ENCODE measurements at places on chromosomes 13 and 19.

DNA sequence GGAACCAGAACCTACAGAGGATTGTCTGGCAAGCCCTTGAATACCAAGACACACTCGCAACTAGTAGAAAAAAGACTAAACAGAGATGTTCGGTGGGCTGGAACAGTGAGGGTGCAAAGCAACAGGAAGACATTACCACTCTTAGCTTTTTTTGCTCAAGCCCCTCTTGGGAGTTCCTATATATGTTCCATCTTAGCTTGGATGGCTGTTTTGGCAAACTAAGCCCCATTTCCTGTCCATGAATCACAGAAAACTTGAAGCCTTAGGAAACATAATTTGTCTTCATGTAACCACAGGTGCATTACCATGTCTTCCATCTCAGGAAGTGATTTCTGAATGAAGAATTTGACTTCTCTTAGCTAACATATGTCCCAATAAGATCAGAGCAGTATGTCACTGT is 446.3 kb downstream of the OLFM4 start:
- no peak for DNase-seq

- no peak for DNase-seq
Observed at GRCh38 chr13:106804991-106805390, 237.1 kb upstream of the ARGLU1 start.

- DNase-seq, result no peak
Observed at GRCh38 chr13:99961636-99962035, 9.9 kb downstream of the ZIC5 start.

GRCh38 chr19:718991-719512 is 10.3 kb downstream of the PALM start:
- peak; percentile 80 for DNase-seq

GRCh38 chr19:15507068-15508034 is 974 bp upstream of the CYP4F22 start:
- DNase-seq, result no peak

GRCh38 chr19:14416817-14417231 is 2.3 kb downstream of the DDX39A start:
- peak; percentile 41 for DNase-seq

GRCh38 chr19:1970003-1970805 is 29.2 kb downstream of the CSNK1G2 start:
- no peak for DNase-seq

- DNase-seq, result no peak
Observed at GRCh38 chr13:65710514-65710913, 1519.6 kb downstream of the PCDH9 start.

GRCh38 chr13:75194717-75195462 is 287.1 kb downstream of the TBC1D4 start:
- peak; percentile 33 for DNase-seq

- no peak for DNase-seq
Observed at GRCh38 chr13:74068471-74068870, 65.7 kb downstream of the KLF12 start.

GRCh38 chr19:31173991-31174390 is 175.2 kb downstream of the TSHZ3 start:
- no peak for DNase-seq

- no peak for DNase-seq
Observed at GRCh38 chr13:37273836-37274235, 168.4 kb upstream of the CSNK1A1L start.

DNA sequence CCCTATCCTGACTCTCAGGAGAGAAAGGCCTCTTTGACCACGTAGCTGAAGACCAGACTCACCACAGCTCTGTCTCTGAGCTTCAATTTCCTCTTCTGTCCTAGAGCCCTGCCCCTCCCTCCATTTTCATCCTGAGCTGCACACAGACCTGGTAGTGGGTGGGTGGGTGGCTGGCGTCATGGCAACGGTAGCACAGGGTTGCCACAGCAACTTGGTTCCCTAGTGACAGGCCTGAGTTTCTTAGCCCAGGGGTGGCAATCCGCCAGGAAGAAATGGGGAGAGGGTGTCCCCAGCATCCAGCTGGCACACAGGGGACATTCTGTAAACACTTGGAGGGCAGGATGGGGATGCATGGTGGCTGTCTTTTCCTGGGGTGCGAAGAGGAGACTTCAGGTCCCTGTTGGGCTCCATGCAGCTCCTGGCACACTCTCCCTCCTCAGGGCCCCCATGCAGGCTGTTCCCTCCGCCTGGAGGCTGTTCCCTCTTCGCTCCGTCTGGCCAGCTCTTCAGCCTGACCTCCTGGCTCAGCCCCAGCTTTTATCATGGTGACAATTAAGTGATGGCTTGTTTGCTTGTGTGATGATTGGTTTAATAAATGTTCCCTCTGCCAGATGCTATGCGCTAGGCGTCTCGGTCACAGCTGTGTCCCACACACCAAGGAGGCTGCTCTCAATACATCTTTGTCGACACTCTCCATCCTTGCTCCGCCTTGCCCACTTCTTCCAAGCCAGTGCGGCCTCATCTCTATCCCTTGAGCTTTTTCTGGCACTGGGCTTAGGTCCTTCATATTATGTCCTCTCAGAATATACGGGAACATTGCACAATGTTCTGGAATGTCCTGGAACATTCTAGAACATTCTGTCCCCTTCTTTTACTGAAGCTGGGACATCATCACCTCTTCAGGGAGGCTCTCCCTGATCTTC is 7.4 kb upstream of the KLHL26 start:
- DNase-seq, result no peak

- no peak for DNase-seq
Observed at GRCh38 chr13:72208112-72208645, 341.2 kb upstream of the DACH1 start.

DNA sequence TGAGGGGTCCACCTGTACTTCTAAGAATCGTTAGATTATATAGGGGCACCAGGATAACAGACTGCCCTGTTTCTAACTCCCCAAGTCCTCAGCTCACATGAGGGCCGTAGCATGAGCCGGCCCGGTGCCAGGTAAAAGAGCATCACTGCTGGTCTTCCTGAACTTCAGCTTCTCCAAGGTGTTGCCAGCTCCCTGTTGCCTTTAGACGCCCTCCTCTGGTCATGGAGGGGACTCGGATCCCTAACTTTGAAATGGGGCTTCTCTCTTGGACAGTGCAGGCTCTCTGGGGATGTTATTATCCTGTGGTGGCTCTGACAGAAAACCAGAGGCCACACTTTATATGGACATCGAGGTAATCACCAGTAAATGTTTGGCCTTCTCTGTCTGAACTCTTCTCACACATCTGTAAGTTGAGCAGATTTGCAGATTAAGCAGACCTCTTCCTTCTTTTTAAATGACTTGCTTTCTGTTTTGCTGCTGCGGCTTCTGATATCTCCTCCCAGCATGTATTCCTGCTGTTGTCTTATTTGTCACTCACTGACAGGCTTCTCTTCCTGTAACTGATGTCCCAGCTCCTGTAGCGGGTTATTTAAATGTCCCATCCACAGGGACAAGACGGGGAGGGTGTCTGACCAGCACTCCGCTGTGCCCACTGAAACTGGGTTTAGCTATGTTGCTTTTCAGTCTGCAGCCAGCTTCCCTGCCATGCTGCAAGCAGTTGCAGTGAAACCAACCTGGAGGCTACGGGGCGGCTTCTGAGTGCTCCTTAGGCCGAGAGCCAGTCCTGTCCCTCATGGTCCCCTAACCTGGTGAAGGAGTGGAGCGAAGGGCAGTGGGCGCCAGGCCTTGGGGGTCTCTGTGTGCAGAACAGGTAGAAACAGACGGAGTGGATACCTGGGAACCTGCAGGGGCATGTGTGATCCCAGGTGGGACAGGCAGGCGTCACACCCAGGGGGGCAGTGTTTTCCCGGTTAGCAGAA is 39.2 kb downstream of the TSSK6 start:
- DNase-seq, result peak; percentile 52

DNA sequence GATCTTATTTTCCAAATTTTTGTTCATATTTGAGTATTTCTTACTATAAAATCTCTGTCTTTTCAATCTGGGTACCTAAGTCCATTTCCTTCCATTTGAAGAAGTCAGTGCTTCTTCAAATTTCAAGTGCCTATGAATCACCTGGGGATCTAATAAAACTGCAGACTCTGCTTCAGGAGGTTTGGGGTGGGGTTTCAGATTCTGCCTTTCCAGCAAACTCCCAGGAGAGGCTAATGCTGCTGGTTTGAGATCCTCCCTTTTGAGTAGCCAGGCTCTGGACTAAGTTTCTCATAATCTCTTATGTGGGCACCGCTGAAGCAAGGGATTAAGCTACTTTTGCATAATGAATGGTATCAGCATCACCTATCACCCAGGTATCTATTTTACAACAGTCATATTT is 242.4 kb downstream of the RGCC start:
- no peak for DNase-seq

DNA sequence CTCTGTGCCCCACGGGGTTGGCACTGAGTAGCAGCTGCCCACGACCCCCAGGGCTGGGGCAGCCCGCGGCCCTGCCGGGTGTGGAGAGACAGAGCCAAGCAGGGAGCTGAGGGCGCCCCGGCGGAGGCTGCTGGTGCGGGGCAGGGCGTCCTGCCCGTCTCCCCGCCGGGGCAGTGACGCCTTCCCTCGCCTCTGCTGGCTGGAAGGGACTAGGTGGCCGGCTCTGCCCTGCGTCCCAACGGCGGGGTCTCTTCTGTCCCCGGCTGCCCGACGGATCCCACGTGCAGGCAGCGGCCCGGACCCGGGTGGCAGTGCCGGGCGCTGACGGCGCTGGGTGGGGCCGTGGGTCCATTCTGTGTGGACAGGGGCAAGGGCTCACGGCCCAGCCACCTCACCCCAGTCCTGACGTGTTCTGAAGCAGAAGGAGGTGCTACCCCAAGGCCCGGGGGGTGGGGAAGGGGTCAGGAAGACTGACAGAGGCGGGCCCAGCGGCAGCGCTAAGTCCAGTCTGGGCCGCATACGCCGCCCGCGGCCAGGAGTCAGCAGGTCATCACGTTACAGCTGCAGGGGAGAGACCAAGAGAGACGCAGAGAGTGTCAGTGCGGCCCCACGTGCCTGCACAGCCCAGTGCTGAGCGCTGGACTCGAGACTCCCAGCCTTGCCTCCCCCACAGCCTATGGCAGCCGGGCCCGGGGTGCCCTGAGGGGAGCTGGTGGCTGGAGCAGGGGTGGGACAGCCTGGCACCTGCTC is 15.1 kb upstream of the PLPP2 start:
- DNase-seq, result no peak

- no peak for DNase-seq
Observed at GRCh38 chr19:10736916-10737551, 19.2 kb downstream of the DNM2 start.

DNA sequence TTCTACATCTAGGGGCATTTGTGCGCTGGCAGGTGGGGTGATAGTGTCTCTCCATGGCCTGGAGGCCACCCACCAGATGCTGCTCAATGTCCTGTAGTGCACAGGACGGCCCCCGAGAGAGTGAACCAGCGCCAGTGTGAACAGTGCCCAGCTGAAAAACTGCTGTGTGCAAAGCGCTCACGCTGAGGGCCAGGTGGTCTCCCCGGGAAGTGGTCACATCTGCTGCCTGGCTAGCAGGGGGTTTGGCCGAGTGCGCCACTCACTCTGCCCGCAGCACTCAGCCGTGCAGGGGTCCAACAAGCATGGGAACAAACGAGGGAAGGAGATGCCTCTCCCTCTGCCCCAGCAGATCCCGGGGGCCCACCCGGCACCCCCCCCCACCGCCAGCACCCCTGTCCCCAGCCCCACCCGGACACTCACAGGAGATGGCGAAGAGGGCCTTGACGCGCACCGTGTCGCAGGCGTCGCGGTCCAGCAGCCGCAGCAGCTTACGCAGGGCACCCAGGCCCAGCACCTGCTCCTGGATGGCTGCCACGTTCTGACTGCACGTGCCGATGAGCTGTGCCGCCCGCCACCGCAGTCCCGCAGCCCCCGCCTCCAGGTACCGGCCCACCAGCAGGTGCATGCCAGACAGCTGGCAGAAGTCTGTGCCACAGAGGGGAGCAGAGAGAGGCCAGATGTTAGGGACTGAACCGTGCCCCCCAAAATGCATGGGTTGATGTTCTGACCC is 5.8 kb downstream of the HSPBP1 start:
- no peak for DNase-seq

GRCh38 chr19:13063461-13064091 is 39.1 kb downstream of the LYL1 start:
- no peak for DNase-seq

- DNase-seq, result no peak
Observed at GRCh38 chr13:96621634-96622183, 372.6 kb downstream of the OXGR1 start.

GRCh38 chr19:2016041-2016807 is 710 bp upstream of the BTBD2 start:
- peak; percentile 89 for DNase-seq

GRCh38 chr13:67231289-67232000 is 1.3 kb upstream of the PCDH9 start:
- peak; percentile 67 for DNase-seq

DNA sequence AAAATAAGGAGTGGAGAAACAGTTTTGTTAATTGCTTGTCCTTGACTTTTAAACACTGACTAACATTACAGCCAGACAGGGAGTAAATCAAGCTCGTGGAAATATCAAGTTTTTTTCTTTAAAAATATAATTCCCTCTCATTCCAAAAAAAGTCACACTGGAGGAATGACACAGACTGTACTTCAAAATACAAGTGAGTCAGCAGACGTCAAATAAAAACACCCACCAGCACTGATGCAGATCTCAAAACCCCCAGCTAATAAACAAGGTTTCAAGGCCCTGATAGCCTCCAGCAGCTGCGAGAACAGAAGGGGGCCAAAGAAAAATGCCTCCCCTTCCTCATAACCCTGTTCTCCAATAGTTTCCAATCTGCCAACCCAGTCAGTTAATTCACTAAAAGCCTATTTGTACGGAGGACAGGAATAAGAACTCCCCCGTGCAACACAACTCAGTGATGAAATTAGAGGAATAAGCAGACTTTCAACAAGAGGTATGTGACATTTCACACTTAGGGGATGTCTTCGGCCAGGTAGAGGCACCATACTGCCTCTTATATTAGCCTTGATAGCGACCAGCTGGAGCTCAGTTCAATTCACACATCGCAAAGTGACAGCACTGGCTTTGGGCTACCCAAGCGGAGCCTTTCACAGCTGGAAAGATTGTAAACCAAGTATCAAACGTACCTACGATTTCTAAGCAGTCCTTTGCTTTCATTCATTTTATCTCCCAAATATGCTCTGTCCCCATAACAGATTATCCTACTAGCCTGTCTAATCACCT is 561.0 kb upstream of the KLF12 start:
- no peak for DNase-seq

DNA sequence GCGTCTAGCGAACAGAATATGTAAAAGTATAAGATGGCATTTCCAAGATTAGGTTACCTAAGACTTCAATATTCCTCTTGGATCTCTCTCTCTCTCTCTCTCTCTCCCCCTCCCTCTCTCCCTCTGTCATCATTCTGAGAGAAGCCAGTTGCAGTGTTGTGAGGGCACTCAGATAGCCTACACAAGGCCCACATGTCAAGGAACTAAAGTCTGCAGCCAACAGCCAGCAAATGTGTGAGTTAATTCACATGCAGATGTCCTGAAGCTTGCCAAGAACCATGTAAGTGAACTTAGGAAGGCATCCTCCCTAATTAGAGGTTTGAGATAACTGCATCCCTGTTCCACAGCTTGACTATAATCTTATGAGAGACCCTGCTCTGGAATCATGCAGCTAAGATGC is 822.9 kb upstream of the PRR20A start:
- no peak for DNase-seq
